Sigmoid colon (tissue), 7 donors: ENCODE measurements at places on chromosomes 7 and 10.

DNA sequence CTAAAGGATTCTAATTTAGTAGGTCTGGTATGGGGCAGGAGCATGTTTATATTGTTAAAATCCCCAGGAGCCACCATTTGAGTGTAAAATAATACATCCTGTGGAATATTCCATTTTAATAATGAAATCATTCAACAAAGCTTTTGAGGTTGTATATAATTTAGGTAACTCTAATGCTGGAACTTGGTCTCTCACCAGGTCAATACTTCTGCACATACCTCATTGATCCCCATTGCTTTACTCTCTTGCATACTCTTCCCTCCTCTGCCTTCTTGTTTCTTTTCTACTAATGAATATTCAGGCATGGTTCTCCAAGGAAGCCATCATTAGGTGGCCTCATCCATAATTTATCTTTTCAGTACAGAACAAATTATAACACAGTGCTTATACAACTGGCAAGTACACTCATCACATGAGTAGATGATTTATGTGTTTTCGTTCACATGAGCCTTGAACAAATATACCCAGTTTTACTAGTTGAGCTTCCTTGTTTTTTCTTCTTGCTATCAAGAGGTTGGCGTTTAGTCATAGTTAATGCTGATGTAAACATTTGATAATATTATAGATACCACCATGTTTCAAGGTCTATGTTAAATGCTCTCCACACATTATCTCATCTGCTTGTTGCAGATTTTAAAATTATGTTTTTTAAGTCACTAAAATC is 7.2 kb downstream of the PALS2 start:
- DNase-seq = no peak
- no peaks in the 10 kb centered on the region for H3K27me3 ChIP-seq
- H3K4me1 ChIP-seq = no peaks in the 10 kb centered on the region
- no peaks in the 10 kb centered on the region for H3K36me3 ChIP-seq

DNA sequence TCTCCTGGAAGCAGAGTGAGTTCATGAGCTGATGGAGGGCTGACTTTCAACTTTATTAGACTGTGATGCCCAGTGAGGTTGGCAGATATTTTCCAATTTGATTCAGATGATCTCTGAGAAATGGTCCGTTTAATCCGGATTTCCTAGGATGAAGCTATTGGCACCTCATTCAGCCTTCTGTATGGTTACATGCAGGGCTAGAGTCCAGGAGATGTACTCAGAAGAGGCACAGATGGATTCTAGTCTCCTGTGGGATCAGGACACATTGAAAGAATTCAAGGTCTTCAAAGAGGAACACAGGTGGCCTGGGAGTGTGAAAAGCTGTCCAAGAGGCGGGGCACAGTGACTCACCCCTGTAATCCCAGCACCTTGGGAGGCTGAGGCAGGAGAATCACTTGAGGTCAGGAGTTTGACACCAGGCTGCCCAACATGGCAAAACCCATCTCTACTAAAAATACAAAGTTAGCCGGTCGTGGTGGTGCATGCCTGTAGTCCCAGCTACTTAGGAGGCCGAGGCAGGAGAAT is 23.0 kb upstream of the RHEB start:
- H3K27ac ChIP-seq = no peak overlapping the region
- no peaks in the 10 kb centered on the region for H3K27me3 ChIP-seq
- DNase-seq = no peak
- no peak overlapping the region for H3K4me3 ChIP-seq
- H3K36me3 ChIP-seq = no peaks in the 10 kb centered on the region
- H3K4me1 ChIP-seq = no peaks in the 10 kb centered on the region

GRCh38 chr10:98446661-98447221 is at the start of gene HPS1:
Gene HPS1, minus strand, starts transcription at chr10:98446935. Its CDS starts 3,695 bp downstream, at chr10:98443240.
- peak; percentile 90 for DNase-seq
- peaks cover 23% of the 10 kb centered on the region for H3K4me1 ChIP-seq
- H3K27ac ChIP-seq = peak within 1 kb of the TSS; percentile 92
- peak within 1 kb of the TSS; percentile 66 for H3K4me3 ChIP-seq

DNA sequence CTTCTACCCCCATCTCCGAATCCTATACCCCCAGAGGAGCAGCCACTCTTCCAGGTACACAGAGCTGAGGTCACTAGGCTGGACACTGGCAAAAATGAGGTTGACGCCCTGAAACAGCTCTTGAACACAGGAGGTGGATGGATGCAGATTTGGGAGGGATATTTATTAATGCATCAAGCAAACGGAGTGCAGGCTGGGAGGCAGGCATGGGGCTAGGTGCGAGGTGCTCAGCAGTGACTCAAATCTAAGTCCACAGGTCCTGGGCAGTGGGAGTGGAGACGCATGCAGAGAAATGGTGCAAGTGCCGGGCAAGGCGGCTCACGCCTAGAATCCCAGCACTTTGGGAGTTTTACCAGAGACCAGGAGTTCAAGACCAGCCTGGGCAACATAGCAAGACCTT is 11.0 kb downstream of the GUSB start:
- peak; percentile 32 for DNase-seq
- no peak overlapping the region for H3K27ac ChIP-seq
- no peaks in the 10 kb centered on the region for H3K4me1 ChIP-seq
- no peak overlapping the region for H3K4me3 ChIP-seq
- no peaks in the 10 kb centered on the region for H3K27me3 ChIP-seq

- H3K27ac ChIP-seq = no peak overlapping the region
- H3K4me1 ChIP-seq = no peaks in the 10 kb centered on the region
- no peaks in the 10 kb centered on the region for H3K27me3 ChIP-seq
- H3K36me3 ChIP-seq = no peaks in the 10 kb centered on the region
Observed at GRCh38 chr7:144596953-144597352, 193.5 kb upstream of the NOBOX start.
